MV-4-11 (cell line): ENCODE measurements at places on chromosomes 13 and 19.

DNA sequence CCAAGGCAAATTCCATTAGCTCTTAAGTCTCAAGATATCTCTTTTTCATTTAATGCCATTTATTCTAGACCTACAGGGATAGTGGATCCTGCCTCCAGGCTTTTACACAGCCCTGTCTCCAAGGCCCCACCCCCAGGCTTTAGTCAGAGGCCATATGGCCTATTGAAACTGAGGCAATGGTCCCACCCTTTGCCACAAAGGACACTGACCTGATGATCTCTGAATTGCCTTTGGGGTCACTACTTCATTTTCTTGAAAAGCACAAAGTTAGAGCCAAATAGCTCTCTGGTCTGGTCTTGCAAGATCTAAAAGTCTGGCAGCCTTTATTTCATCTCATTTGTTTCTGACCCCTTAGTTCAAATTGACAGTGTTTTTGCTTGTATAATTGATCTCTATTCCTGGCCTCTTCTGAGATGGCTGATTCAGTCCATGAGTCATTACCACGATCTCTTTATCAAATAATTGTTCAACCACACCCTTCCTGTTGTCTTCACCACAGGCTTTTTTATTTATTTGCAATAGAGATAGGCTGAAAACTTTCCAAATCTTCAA lies 209.8 kb downstream of the FGF14 start:
- no peak for DNase-seq

DNA sequence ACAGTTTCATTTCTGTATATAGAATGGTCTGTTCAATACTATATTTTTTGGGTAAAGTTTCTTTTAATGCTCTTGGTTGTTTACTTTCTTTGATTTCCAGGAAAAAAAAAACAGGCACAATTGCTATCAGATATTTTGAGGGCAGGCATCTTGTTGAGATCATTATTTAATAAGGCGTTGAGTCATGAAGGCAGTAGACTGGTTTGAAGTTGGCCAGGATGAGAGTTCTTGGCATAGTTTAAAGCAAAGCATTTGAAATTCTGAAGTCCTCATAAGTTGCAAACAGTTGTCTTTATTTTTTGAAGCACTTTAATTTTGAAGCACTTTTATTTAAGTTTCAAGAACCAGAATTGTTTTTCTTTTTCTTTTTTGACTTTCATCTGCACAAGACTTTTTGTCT lies 2.6 kb upstream of the ZNF175 start:
- DNase-seq: no peak

DNA sequence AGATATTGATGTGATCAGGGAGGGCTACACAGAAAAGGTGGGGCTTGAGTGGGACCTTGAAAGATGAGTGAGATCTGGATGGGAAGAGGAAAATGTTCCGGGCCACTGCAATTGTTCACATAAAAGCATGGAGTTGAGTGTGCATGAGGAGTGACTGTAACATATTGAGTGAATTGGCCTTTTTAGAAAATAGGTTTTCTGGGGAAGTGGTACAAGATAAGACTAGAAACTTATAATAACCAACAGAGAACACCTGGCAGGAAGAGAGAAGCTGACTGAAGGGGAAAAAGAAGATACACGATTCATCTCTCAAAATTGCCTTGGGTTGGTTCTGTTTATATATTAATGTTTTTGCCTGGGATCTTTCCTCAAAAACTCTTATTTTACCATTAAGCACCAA lies 32.2 kb downstream of the SLC10A2 start:
- DNase-seq: peak; percentile 11

DNA sequence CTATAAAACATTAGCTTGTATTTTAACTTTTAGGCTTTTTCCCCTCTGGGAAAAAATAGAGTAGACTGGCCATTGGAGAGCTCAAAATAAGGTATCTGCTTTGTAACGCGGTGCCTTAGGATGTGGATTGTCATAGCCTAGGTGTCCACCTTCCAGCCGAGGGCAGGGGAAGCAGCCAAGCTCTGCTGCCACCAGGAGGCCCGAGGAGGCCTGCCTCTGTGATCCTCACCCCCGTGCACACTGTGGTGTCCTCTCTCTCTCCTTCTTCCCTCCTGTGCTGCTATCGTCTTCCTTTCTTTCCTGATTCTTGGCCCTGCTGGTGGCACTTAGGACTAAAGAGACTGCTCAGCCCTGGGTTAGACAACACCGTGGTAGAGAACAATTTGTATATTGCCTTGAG lies 11.3 kb downstream of the HNRNPM start:
- DNase-seq: no peak

DNA sequence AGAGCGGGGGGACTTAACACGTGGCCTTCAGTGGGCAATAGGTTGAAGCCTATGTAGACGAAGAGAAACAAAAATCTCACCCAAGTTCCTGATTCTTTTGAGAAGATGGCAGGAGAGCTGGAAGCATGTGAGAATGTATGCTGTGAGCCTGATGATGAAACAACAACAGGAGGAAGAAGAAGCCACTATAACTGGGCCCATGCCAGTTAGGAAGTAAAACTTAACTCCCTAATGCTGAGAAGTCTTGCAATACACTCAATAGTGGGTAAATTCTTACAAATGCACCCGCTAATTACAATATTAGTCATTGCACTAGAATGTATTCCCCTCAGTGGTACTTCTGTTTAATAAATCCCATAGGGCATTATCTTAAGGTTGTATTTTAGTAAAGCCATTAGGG lies 9.1 kb downstream of the PCDH17 start:
- DNase-seq: peak; percentile 86

GRCh38 chr13:29579094-29579493 lies 16.4 kb downstream of the SLC7A1 start:
- no peak for DNase-seq

GRCh38 chr19:13600091-13600490 lies 93.8 kb upstream of the CACNA1A start:
- DNase-seq: no peak

DNA sequence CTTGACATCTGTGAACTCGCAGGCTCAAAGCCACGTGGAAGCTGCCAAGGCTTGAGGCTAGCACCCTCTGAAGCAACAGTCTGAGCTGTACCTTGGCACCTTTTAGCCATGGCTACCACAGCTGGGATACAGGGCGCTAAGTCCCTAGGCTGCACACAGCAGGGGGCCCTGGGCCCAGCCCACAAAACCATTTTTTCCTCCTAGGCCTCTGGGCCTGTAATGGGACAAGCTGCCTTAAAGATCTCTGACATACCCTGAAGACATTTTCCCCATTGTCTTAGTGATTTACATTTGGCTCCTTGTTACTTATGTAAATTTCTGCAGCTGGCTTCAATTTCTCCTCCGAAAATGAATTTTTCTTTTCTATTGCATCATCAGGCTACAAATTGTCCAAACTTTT lies 455.9 kb downstream of the TDRD3 start:
- DNase-seq: no peak

DNA sequence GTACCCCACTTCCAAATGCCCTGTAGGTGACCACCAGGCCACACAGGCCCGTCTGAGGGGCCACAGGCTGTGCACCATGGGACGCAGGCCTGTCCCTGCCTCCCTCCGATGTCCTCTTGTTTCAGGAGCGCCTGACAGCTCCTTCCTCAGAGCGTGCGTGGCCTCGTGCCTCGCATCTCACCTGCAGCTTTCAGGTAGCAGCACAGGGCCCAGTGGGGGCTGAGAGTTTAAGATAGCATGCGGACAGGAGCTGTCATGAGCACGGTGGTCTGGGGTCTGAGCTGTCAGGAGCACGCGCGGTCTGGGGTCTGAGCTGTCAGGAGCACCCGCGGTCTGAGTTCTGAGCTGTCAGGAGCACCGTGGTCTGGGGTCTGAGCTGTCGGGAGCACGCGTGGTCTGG lies 40.1 kb downstream of the GAS6 start:
- no peak for DNase-seq

GRCh38 chr13:52949742-52950141 lies 78.9 kb upstream of the OLFM4 start:
- DNase-seq: no peak

GRCh38 chr13:91025442-91025841 lies 322.0 kb upstream of the MIR17HG start:
- DNase-seq: no peak

- DNase-seq: peak; percentile 44
Measured at GRCh38 chr19:2475018-2475701, 767 bp upstream of the GADD45B start.

- no peak for DNase-seq
Measured at GRCh38 chr13:24745516-24745860, 18.5 kb upstream of the RNF17 start.

- DNase-seq: peak; percentile 24
Measured at GRCh38 chr19:51779181-51779580, 15.8 kb upstream of the FPR3 start.

- no peak for DNase-seq
Measured at GRCh38 chr19:41755328-41755913, at the start of gene CEACAM6. Gene CEACAM6, plus strand, starts transcription at chr19:41755530. Its CDS starts 109 bp downstream, at chr19:41755639.

DNA sequence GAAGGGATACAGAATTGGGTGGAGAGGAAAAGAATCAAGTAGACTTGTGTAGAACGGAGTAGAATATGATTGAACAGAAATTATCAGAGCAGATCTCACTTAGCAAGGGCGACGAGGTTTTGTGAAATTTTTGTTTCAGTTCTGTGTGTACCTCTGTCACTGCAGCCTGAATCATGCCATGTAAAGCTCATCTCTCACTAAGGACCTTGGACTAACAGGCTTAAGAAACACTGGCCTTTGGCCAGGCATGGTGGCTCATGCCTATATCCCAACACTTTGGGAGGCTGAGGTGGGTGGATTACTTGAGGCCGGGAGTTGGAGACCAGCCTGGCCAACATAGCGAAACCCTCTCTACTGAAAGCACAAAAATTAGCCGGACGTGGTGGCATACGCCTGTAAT lies 62.6 kb downstream of the MYH14 start:
- DNase-seq: no peak

DNA sequence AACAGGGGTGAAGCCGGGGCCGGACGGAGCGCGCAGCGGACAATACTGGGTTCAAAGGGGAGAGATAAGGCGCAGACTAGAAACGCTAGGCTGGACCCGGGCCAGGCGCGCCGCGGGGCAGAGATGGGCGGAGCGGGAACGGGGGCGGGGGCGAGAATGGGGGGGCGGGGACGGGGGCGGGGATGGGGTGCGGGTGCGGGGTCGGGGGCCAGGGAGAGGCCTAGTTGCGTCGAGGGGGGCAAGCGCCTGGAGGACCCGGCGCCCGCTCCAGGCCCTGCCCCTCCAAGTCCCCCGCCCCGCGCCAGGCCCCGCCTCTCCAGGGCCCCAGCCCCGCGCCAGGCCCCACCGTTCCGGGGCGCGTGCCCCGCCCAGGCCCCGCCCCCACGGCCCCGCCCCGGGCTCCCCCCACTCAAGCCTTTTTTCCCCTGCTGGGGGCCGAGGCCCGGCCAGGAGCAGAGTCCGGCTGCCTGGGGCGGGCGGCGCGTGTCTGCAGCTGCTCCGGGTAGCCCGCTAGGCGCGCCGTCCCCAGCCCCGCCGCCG lies at the start of gene CERS4:
CERS4 (plus strand) TSS at position 449 of the 540 bp plus-strand sequence. CDS start 41,707 bp downstream, outside the sequence.
- no peak for DNase-seq

DNA sequence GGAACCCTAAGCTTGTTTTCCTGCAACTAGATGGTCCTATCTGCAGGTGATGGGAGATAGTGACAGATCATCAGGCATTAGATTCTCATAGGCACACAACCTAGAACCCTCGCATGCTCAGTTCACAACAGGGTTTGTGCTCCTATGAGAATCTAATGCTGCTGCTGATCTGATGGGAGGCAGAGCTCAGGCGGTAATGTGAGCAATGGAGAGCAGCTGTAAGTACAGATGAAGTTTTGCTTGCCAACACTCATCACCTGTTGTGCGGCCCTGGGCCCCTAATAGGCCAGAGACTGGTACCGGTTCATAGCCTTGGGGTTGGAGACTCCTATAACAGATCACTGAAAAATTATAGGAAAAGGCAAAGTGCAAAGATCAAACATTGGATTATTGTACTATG lies 267.2 kb downstream of the PCDH9 start:
- no peak for DNase-seq

GRCh38 chr19:812049-812746 lies 9.6 kb downstream of the PLPPR3 start:
- peak; percentile 32 for DNase-seq

- no peak for DNase-seq
Measured at GRCh38 chr13:66965181-66965580, 265.0 kb downstream of the PCDH9 start.

DNA sequence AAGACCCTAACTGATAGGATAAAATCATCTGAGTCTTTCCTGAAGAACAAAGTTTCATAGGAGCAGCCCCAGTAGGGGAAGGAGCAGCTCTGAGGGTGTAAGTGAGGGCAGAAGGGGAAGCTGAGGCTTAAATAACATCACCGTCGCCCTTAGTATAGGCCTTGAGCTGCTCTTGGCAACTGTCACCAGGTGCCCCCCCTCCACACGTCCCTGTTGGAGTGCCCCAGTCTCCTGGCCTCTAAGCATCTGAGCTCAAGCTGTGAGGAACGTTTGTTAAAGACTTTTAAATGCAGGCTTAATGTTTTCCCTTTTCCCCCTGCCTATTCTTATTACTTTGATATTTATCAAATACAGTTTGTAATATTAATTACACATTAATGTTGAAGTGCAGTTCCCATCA lies 170.6 kb downstream of the ZIC5 start:
- DNase-seq: no peak

- no peak for DNase-seq
Measured at GRCh38 chr19:57949702-57950101, 2.2 kb upstream of the ZNF256 start.

DNA sequence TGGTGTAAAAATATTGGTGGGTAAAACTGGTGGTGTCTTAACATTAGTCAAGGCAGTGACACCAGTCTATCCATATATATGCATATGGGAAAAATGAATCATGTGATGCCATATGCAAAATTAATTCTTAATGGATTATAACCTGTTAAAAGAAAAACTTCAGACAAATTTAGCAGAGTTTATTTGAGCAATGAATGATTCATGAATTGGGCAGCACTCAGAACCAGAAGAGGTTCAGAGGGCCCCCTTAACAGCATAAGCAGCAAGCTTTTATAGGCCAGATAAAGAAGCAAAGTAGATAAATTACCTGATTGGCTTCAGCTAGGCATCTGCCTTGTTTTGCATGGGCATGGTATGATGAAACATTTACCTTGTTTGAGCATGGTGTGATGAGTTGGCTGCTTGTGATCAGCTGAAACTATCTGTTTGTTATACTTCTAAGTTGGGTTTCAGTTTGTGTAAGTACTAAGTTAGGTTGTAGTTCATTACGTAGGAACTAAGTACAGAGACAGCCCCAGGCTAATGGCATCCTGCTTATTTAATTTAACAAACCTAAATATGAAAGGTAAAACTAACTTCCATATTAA lies 66.6 kb downstream of the DNAJC15 start:
- DNase-seq: no peak
